ENCODE measurements at places on chromosomes 7 and 10. TPM values are rescaled to one million over a fixed set of nuclear protein-coding genes. Genes with fewer than 3 reads are reported as not detected.
A peak's percentile ranks its signal among the peaks of the same experiment; 100 is the strongest.

GRCh38 chr7:142808802-142809583 lies 38.2 kb downstream of the PRSS2 start:
- peak; percentile 57 for DNase-seq

DNA sequence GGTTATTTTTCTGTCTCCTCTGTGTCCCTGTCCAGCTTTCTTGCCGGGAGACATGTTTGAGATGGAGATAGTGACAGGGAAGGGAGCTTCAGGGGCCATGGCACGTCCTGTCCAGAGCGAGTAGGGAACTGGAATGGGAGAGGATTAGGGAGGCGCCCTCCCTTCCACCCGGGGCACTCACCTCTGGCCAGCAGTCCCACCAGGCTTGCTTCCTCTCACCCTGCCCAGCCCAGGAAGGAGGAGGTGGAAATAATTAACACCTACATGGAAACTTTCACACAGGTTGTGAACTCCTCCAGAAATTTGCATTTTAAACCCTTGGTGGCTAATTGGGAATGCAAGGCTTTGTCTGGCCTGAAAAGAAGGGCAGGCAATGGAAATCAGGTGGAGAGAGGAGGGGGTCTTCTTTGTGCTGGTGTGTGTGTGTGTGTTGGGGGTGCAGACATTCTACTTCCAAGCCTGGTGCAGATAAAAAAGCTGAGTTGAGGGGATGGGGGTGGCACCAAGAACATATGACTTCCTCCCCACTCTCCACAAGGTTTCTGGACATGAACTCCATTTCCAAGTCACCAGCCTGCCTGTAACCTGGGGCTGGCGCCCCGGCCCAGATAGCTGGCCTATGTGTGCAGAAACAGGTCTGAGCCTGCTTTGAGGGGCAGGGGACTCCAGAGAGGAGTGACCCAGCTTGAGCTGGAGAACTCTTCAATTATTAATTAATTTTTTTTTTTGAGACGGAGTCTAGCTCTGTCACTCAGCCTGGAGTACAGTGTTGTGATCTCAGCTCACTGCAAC lies 199.4 kb downstream of the CYP26A1 start:
- no peak for DNase-seq

DNA sequence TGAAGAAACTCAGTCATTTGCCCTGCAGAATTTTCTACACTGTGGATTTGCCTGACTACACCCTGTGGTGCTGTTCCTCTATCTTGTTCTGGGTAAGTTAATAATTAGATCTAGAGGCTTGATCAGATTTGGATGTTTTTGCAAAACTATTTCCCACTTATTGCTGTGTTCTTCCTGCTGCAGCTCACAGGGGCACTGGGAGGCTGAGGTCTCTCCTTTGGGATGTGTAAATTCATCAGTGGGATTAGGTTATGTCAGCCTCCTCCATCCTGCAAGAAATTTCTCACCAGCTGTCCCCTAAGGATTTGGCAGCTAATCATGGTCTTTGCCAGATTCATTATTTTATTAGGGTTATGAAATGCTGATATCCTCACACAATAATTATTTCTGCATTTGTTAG lies 148.1 kb upstream of the ZNF32 start:
- no peak for DNase-seq

DNA sequence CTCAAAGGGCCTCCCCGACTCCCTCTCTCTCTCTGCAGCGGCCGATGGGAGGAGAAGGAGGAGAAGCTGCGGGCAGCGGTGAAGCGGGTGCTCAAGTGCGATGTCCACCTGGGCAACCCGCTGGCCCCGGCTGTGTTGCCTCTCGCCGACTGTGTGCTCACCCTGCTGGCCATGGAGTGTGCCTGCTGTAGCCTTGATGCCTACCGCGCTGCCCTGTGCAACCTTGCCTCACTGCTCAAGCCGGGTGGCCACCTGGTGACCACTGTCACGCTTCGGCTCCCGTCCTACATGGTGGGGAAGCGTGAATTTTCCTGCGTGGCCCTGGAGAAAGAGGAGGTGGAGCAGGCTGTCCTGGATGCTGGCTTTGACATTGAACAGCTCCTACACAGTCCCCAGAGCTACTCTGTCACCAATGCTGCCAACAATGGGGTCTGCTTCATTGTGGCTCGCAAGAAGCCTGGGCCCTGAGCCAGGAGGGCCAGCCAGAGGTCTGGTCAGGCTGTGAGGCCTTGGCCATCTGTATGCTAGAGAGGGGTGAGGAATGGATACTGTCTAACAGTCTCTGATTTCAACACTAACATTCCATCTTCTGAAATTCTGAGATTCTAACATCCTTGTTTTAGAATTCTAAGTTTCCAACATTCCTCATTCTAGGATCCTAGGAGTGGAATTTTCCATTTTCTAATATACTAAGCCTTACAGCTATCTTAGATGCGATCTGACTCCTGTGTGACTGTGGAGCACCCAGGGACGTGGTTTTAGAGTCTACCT lies 3.6 kb downstream of the INMT start:
- no peak for DNase-seq

DNA sequence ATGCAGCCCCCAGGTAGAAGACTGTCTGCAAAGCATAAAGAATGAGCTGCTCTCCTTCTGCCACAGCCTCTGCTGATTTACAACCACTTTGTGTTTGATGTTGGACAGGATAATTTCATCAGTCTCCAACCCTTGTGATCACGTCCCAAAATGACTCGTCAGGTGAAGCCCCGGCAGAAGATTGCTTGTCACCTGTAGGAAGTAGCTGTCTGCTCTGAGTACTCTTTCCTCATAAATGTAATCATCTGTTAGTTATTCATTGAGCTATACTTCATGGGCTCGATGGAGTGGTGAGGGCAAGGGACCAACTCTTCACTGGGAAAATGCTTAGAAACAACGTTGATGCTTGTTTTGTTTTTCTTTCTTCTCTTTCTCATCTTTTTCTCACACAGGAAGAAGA lies 290.9 kb upstream of the SP8 start:
- no peak for DNase-seq

DNA sequence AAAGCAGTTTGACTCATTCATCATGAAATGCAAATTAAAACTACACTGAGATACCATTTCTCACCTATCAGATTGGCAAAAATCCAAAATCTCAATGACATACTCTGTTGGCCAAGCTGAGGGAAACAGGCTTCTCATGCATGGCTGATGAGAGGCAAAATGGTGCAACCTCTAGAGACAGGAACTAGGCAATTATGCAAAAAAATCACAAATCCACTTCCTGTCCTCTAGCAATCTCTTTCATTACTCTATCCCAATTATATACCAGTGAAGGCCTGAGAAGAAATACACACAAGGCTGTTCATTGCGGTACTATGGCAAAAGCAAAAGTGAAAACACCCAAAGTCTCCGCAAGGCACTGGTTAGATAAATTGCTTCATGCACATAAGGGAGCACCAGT lies 25.9 kb upstream of the PTPRN2 start:
- no peak for DNase-seq

DNA sequence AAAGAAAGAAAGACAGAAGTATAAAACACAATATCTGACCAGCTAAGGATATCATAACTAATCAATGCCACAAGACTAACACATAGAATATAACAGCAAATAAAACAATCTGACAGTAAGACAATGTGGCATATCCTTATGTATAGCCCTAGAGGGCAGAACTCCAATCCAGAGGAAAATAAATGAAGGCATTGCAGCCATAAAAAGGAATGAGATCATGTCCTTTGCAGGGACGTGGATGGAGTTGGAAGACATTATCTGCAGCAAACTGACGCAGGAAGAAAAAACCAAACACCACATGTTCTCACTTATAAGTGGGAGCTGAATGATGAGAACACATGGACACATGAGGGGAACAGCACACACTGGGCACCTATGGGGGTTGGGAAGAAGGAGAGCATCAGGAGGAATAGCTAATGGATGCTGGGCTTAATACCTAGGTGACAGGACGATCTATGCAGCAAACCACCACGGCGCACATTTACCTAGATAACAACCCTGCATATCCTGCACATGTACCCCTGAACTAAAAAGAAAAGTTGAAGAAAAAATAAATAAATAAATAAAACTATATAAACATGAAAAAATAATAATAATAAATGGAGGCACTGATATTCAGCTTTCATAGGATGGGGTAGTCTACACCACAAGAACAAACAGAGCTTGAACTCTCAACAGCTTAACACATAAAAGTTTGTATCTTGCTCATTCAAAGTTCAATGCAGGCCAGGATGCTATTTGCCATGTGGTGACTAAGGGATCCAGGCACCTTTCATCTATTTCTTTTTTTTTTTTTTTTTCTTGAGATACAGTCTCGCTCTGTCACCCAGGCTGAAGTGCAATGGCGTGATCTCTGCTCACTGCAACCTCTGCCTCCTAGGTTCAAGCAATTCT lies 66.1 kb upstream of the KAT6B start:
- no peak for DNase-seq

DNA sequence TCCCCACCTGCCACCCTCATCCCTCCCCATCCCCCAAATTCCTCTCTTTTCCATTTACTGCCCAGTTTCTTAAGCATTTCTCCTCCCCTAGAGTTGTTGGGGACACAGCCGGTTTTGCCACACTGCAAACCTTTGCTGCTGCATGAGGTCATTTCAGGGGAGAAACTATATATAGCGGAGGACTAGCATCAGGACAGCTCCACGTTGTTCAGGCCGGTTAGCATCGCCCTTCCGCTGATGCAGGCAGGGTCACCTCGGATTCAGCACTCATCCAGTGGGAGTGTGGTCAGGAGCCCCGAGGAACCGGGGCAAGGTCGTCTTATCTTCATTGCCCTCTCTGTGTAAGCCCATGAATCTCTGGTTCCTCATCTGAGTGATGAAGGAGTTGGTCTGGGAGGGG lies 15.6 kb downstream of the UBTD1 start:
- DNase-seq, result no peak

DNA sequence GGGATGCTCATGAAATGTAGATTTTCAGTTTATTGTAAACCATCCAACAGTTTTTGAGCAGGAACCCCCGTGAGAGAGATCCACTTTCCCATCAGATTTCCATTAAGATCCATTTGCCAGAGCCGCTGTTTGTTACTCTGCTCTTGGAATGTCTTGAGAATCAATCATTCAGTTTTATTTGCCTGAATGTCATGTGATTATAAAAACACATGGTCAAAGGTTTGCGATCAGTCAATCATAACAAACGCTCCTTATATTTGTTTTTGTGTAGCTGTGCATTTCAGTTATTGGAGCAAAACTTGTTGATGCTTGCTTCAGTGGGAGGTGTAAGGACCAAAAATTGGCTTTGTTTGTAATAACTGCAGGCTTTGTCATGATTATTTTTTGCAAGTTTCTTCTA lies 155.8 kb upstream of the RHOBTB1 start:
- DNase-seq, result no peak

DNA sequence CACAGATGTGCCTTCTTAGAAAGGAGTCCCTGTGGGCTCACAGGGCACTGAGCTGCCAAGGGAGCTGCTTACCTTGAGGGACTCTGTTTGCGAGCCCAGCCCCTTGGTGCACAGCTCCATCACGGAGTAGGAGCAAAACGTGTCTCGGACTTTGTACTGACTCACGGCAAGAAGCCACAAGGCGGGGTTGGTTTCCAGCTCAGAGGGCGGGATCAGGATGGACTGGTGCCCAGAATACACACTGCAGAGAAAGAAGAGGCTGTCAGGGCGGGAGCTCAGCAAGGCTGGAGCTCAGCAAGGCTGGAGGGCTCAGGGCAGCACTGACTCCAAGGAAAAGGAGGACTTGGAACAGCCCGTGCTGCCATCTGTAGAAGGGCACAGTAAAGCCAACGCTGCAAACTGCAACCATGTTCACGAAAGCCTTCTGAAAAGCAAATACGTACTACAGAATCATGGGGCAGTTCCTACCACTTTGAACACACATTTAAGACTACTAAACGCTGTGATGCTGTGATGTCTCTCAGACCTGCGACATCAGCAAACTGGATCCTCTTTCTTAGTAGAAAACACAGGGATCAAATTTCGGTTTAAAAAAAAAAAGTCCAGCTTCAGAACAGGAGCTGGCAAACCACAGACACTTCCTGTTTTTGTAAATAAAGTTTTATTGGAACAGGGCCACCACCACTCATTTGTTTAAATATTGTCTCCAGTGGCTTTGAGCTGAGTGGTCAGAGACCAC lies 194.3 kb downstream of the ZMYND11 start:
- DNase-seq, result peak; percentile 90

GRCh38 chr10:124732931-124733570 lies 11.1 kb downstream of the FAM53B start:
- DNase-seq, result peak; percentile 74

GRCh38 chr10:65394502-65395297 lies 1531.1 kb upstream of the LRRTM3 start:
- no peak for DNase-seq

DNA sequence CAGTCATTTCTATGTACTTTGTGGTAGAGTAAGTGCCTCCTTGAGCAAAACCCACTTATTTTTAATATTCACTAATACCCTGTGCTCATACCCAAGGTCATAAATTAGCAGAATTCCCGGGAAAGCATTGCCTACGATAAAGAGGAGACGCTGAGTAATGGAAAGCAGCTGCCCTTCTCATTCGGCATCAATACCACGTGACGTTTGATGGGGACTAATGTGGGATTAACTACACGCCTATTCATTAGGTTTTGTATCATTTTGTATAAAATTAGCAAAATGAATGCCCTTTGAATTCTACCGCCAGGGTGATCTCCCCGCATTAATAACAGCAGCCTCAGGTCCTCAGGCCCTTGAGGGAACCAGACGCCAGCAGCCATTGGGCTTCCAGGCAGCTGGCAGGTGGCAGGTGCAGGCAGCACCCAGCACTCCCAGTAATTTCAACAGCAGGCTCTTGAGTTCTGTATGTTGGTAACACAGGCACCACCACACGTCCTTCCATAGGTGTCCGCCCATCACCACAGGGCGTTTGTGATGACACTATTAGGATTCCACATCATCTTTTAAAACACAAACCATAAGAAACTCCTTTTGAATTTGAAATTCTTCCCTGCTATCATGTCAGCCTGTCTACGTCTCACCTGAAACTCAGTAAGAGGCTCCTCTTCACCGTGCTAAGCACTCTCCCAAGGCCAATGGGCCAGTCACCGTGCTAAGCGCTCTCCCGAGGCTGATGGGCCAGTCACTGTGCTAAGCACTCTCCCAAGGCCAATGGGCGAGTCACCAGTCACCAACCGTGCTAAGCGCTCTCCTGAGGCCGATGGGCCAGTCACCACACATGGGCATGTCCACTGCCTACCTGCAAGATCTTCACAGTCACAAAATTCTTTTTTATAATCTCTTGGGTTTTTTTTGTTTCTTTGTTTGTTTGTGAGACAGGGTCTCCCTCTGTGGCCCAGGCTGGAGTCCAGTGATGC lies 509.4 kb downstream of the PTPRN2 start:
- DNase-seq, result no peak

CNPY4 gene
- 8.7 TPM for total RNA-seq

TCAF2 gene
- total RNA-seq, result 14.3 TPM
